Neural progenitor cell (in vitro differentiated cells): ENCODE measurements at places on chromosomes 1 and 21. TPM values are rescaled to one million over a fixed set of nuclear protein-coding genes. Genes with fewer than 3 reads are reported as not detected.

The SLC6A9 gene
- total RNA-seq = 1.4 and 5.6 TPM in 2 replicates

The SGIP1 gene
- 4.2 and 6.6 TPM in 2 replicates for total RNA-seq

The DMBX1 gene
- total RNA-seq = 0.06 and 0.56 TPM in 2 replicates

The SEMA6C gene
- 5.6 and 12.1 TPM in 2 replicates for total RNA-seq

The TPRG1L gene
- total RNA-seq = 10.6 and 11.5 TPM in 2 replicates

The PLD5 gene
- 1.7 and 1.8 TPM in 2 replicates for total RNA-seq

The ARTN gene
- 2.9 and 4.1 TPM in 2 replicates for total RNA-seq

The RNU1-3 gene
- under 0.01 TPM in 2 replicates for total RNA-seq

The COL24A1 gene
- total RNA-seq = not detected in 2 replicates

The CD52 gene
- 2.5 and 7.3 TPM in 2 replicates for total RNA-seq

The CD247 gene
- 1.3 and 1.5 TPM in 2 replicates for total RNA-seq

The SYDE2 gene
- total RNA-seq = 10.9 and 12.0 TPM in 2 replicates

The KRTAP21-2 gene
- total RNA-seq = not detected in 2 replicates

The ERG gene
- 0.09 TPM in 1 of 2 replicates, not detected in the other for total RNA-seq

The HEYL gene
- 2.3 and 4.0 TPM in 2 replicates for total RNA-seq

The BTF3L4 gene
- total RNA-seq = 174 and 288 TPM in 2 replicates

The ATP6V1G3 gene
- not detected in 2 replicates for total RNA-seq

The SPRR2F gene
- not detected in 2 replicates for total RNA-seq

The RIT1 gene
- 41.5 and 51.3 TPM in 2 replicates for total RNA-seq

The CD84 gene
- total RNA-seq = not detected in 2 replicates

The C1orf174 gene
- 31.3 and 36.5 TPM in 2 replicates for total RNA-seq

The BRDT gene
- total RNA-seq = not detected in 2 replicates

The B3GALT5 gene
- 1.3 and 1.5 TPM in 2 replicates for total RNA-seq

The ILDR2 gene
- 34.3 and 42.1 TPM in 2 replicates for total RNA-seq

The PTGER3 gene
- total RNA-seq = under 0.01 and 0.09 TPM in 2 replicates

The CFHR1 gene
- not detected in 2 replicates for total RNA-seq

The PTGS2 gene
- total RNA-seq = 0.03 and 0.37 TPM in 2 replicates

The TTC22 gene
- not detected in 2 replicates for total RNA-seq

The EDN2 gene
- total RNA-seq = not detected in 2 replicates

The S100A9 gene
- total RNA-seq = not detected in 2 replicates

The EVI5 gene
- total RNA-seq = 13.7 TPM in 2 replicates

The TRIM63 gene
- total RNA-seq = not detected in 2 replicates

The LIN9 gene
- 20.8 and 34.4 TPM in 2 replicates for total RNA-seq

The NID1 gene
- total RNA-seq = 32.5 and 42.7 TPM in 2 replicates

The NR5A2 gene
- total RNA-seq = 0.12 TPM in 1 of 2 replicates, not detected in the other

The CCT8 gene
- total RNA-seq = 433 and 642 TPM in 2 replicates

The PARK7 gene
- total RNA-seq = 193 and 214 TPM in 2 replicates

The OR2T33 gene
- total RNA-seq = not detected in 2 replicates
